Right cardiac atrium (tissue), 5 donors: ENCODE measurements at places on chromosomes 5 and 9. TPM values are rescaled to one million over a fixed set of nuclear protein-coding genes. Genes with fewer than 3 reads are reported as not detected.

The SPATA31C1 gene
- total RNA-seq: not detected

The GGTA1 gene
- total RNA-seq: 12.3 TPM

The OR13D1 gene
- total RNA-seq: not detected

The DHFR gene
- total RNA-seq: 8.1 TPM

The PRDM9 gene
- total RNA-seq: not detected

The RC3H2 gene
- 38.2 TPM for total RNA-seq

The PLAC8L1 gene
- total RNA-seq: not detected

The FGFR4 gene
- total RNA-seq: 1.9 TPM

The LCN10 gene
- 14.1 TPM for total RNA-seq

The FAM153A gene
- 15.7 TPM for total RNA-seq

The JAKMIP2 gene
- total RNA-seq: 1.3 TPM

The PCDHB9 gene
- 1.9 TPM for total RNA-seq

The GRAMD2B gene
- 33.6 TPM for total RNA-seq

The SPINK5 gene
- 2.3 TPM for total RNA-seq

The ZBTB6 gene
- total RNA-seq: 7.0 TPM

The FOXD1 gene
- total RNA-seq: not detected

The IRF1 gene
- total RNA-seq: 17.9 TPM

The SCGB3A1 gene
- not detected for total RNA-seq

The PLGRKT gene
- 34.2 TPM for total RNA-seq

The LHX3 gene
- not detected for total RNA-seq

The FBP2 gene
- total RNA-seq: not detected

The CMYA5 gene
- 697 TPM for total RNA-seq

The PLPP7 gene
- total RNA-seq: 96.3 TPM

The SLC46A2 gene
- total RNA-seq: not detected

The CSNK1A1 gene
- 433 TPM for total RNA-seq

The FAM53C gene
- 20.2 TPM for total RNA-seq

The TNFSF15 gene
- not detected for total RNA-seq

The ARL10 gene
- 5.1 TPM for total RNA-seq

The NR5A1 gene
- not detected for total RNA-seq

The DIAPH1 gene
- total RNA-seq: 19.3 TPM

The DIMT1 gene
- 16.9 TPM for total RNA-seq

The GNA14 gene
- total RNA-seq: 4.4 TPM

The ANAPC2 gene
- total RNA-seq: 42.5 TPM

The HTR1A gene
- not detected for total RNA-seq

The TYRP1 gene
- total RNA-seq: 35.1 TPM

The PCDHGB3 gene
- total RNA-seq: 5.5 TPM

The PCDHGA10 gene
- total RNA-seq: 5.3 TPM

The SVEP1 gene
- 12.2 TPM for total RNA-seq

The CDKN2A gene
- 0.37 TPM for total RNA-seq

The C5orf52 gene
- not detected for total RNA-seq

The FOXE1 gene
- not detected for total RNA-seq

The KCNN2 gene
- 16.1 TPM for total RNA-seq

The CAVIN4 gene
- 22.7 TPM for total RNA-seq

The LURAP1L gene
- total RNA-seq: 2.8 TPM

The SUB1 gene
- 237 TPM for total RNA-seq

The NR4A3 gene
- total RNA-seq: 7.7 TPM

The STKLD1 gene
- total RNA-seq: not detected

The LCN1 gene
- not detected for total RNA-seq

The ADAMTS19 gene
- total RNA-seq: 2.1 TPM

The RORB gene
- total RNA-seq: 0.84 TPM

The CCNI2 gene
- total RNA-seq: 0.09 TPM

The CCDC187 gene
- not detected for total RNA-seq

The CBY3 gene
- not detected for total RNA-seq

The WNT8A gene
- total RNA-seq: not detected

The SIT1 gene
- total RNA-seq: not detected

The C5orf34 gene
- 0.40 TPM for total RNA-seq

The SPATA31A3 gene
- not detected for total RNA-seq

The DDX4 gene
- not detected for total RNA-seq

The MUSK gene
- 4.4 TPM for total RNA-seq
